ENCODE measurements at places on chromosomes 16 and 17.

DNA sequence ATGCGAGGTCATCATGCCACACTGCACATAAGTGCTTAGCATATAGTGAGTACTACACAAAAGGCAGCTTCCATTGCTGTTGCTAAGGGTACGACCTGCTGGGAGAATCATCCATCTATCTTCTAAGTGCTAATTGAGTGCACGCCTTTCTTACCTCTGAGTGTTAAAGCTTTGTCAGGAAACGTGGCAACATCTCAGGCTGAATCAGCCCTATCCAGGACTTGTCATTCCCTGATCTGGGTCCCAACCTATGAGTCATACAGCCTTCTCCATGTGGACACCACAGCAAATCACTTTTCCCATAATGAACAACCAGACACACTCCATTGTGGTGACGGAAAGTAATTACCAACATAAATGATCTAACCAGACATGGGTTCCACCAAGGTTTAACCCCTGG, 201.1 kb upstream of the MAF start:
- no peak for DNase-seq

DNA sequence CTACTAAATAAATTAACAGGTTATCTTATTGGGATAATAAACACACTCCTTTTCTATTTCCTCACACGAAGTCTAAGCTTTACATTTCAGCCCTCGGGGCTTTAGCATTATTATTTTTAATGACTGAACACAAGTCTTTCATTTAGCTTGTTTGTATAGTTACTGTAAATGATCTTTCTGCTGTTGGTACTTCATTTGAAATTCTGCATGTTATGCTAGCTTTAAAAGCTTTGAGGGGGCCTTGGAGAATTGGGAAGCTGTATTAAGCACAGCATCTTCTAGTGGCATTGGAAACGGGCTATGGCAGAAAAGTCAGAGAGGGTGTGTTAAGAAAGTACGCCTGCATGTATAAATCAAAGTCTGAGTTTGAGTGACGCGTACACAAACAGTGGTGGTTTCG, 243.7 kb downstream of the FTO start:
- no peak for DNase-seq

DNA sequence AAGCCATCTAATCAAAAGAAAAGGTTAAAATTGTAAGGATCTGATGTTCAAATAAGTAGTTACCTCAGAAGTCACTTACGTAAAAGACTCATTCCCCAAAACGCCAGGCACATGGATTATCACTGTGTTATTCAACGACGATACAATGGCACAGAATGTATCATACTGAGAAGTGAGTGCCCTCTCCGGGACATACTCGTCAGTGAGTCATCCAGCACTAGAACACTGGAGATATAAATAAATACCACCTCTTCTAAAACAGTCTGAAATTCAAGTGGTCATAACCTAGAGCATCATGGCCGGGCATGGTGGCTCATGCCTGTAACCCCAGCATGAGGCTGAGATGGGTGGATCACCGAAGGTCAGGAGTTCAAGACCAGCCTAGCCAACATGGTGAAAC, 24.9 kb downstream of the USP31 start:
- no peak for DNase-seq

DNA sequence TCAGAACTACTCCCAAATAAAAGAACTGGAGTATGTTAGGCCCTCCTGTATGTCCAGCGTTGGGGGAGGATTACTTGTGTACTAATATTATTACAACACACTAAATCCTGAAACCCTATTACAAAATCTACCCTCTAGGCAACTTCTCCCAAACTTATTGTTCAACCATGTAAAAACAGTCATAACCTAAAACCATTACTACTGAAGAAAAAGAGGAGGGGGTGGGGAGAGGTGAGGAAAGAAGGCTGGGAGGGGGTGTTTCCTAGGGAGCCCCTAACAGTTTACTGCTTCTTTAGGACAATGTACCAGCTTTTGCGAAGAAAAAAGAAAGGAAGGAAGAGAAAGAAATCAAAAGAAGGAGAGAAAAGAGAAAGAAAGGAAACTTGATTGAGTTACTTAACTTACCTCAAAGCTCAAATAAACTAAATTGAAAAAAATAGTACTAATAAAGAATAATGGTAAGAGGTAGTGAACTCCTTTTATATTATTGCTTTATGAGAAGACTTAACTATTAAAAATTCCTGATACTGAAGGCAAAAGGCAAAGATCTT, 2.3 kb downstream of the SALL1 start:
- DNase-seq = no peak

DNA sequence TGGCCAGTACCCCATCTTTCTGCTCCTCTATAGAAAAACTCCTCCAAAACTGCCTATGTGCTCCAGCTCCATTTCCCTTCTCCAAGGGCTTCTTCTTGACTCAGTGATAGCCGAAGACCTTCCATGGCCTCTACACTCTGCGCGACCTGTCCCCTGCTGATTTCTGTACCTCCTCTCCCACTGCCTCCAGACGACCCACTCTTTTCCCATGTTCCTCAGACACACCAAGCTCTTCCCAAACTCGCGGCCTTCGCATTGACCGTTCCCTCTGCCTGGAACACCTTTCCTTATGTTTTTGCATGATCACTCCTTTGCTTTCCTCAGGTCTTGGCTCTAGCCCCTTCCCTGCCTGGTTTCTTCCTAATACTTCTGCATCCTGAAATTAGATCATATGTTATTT, 255.6 kb upstream of the SDK2 start:
- DNase-seq = no peak

DNA sequence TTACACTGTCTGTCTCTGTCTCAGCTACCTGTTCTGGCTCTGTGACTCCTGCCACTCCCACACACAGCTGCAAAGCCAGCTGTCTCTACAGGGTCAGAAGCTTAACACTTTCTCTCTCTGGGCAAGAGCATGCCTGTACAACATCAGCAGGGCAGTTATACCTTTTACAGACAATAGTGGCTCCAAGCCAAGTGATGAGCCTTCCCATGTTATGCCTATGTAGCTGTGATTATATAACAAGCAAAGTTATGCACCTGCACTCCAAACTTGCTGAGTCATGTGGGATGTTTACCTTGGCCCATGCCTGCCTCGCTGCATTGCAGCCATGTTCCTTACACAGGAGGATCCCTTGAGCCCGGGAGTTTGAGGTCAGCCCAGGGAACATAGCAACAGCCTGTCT, 31.8 kb upstream of the APPBP2 start:
- DNase-seq = no peak

DNA sequence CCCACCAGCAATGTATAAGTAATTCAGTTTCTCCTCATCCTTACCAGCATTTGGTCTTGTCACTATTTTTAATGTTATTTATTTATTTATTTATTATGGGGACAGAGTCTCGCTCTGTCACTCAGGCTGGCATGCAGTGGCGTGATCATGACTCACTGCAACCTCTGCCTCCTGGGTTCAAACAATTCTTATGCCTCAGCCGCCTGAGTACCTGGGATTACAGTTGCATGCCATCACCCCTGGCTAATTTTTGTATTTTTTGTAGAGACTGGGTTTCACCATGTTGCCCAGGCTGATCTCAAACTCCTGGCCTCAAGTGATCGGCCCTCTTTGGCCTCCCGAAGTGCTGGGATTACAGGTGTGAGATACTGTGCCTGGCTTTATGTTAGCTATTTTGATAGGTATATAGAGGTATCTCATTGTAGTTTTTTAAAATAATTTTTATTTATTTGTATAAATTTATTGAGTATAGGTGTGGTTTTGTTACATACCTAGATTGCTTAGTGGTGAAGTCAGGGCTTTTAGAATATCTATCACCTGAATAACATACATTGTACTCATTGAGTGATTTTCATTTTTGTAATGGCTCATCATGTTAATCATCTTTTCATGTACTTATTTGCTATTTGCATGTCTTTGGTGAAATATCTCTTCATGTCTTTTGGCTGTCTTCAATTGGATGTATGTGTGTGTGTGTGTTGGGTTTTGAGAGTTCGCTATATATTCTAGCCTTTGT, 53.3 kb downstream of the TANC2 start:
- DNase-seq = no peak

- no peak for DNase-seq
Measured at GRCh38 chr17:8032442-8032841, 6.4 kb upstream of the ALOX15B start.

DNA sequence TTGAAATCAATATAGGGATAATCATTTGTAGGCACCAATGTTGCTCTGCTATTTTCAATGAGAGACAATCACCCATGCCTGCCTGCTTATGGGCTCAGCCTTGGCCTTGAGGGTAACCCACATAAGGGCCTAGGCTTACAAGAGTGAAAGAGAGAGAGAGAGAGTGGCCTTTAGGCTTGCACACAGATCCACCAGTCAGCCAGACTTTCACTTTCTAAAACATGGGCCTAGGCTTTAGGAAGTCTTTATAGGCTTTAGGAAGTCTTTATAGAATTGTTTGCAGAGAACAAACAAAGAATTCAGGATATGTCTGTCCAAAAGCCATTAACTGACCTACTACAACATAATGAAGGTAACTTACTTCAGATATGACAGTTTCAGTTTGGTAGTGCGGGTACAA, 3.4 kb downstream of the ABCA9 start:
- no peak for DNase-seq

DNA sequence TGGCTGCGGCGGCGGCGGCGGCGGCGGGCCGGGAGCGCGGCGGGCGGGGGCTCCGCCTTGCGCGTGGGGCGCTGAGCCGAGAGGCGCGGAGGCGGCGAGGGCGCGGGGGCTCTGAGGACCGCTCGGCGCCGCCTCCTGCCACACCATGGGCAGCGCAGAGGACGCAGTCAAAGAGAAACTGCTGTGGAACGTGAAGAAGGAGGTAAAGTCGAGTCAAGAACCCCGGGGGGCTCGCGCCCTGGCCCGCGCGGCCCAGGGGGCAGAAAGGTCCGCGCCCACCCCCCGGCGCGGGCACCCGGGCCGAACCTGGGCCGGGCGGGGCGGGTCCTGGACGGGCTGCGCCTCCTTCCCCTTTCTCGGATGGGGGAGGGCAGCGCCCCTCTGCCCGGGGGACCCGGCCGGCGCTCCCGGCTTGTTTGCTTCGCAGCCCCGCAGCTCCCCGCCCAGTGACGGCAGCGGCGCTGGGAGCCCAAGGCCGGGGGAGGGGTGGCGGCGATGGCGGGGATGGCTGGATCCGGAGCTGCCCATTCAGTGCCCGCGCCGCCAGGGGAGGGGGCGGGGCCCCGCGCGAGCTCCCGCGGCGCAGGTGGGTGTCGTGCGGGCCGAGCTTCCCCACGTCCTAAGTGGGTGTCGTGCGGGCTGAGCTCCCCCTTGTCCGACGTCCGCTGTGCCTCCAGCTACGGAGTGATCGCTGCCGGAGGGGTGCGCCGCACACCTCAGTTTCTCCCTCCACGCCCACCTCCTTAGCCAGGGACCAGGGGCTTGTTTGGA, 428 bp downstream of the SGSM2 start:
- peak; percentile 37 for DNase-seq

- no peak for DNase-seq
Measured at GRCh38 chr17:3559270-3559645, 1.6 kb upstream of the TRPV3 start.

DNA sequence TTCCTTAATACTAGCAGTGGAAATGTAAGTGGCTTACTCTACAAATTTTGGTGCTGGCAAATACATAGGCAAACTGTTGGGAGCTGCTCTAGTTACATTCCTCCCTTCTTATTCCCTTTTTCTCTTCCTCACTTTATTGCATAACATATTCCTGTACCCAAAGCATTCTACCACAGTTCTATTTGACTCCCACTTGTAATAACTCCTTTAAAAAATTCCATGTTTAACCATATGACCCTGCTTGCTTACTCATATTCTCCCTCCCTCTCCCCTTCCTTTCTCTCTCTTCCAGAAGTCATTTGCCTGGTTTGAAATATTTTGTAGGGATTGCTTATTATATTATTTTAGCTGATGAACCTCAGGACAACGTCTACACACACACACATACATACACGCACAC, 22.7 kb downstream of the NQO1 start:
- DNase-seq = no peak

- peak; percentile 53 for DNase-seq
Measured at GRCh38 chr17:51435171-51435552, 174.8 kb downstream of the UTP18 start.

DNA sequence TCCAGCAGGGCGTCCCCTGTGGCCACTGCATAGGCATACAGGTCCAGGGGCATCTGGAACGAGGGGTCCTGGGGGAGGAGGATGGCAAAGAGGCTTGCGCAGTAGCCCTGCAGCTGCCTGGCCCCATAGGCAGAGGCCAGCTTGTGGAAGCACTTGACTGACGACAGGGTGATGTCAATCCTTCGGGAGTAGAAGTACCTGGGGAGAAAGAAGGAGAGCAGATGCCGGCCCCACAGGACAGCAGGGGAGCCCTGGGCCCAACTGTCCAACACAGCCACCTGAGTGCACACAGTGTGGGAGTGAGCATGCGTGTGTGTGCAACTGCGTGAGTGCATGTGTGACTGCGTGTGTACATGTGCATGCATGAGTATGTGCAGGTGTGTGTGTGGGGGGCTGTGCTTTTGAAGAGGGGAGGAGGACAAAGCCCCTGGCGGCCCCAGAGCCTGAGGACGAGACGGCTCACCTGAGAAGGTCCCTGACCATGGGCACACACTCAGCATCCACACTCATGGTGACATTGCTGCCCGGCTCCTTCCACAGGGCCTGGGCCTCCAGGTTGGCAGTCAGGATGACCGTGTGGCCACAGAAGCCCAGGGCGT, 7.1 kb downstream of the LGALS3BP start:
- no peak for DNase-seq

- DNase-seq = no peak
Measured at GRCh38 chr17:13581925-13582324, 19.8 kb downstream of the HS3ST3A1 start.

GRCh38 chr16:67844497-67844896, 2.2 kb upstream of the NUTF2 start:
- DNase-seq = no peak

- no peak for DNase-seq
Measured at GRCh38 chr17:21174713-21175112, 39.2 kb downstream of the TMEM11 start.

DNA sequence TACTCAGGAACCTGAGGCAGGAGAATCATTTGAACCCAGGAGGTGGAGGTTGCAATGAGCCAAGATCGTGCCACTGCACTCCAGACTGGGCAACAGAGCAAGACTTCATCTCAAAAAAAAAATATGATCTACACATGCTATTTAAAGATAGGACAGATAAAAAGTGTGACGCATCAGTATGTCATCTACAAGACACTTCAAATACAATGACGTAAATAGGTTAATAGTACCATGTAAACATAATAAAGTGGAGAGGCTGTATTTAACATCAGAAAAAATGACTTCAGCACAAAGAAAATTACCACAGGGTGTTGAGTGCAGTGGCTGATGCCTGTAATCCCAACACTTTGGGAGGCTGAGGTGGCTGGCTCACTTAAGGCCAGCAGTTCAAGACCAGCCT, 20.2 kb downstream of the ZNF778 start:
- no peak for DNase-seq

DNA sequence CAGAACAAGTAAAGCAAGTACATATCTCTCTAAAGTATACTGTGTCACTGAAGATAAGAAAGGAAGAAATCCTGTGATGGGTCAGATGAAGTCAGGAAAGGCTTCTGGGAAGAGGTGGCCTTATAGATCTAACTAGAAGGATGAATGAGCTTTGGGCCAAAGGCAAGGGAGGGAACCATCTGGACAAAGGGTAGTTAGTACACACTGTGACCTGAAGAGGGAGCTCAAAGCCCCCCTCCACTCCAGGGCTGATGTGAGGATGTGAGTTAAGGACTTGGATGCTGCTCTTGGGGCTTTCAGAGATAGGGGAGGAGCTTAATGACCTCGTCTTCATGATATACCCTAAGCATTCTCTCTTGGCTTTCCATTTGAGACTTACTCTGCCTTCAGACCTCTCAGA, 185.3 kb upstream of the CACNG3 start:
- no peak for DNase-seq
